ENCODE measurements at places on chromosomes 13 and 19. TPM values are rescaled to one million over a fixed set of nuclear protein-coding genes. Genes with fewer than 3 reads are reported as not detected.

SLC15A1 gene
- polyA plus RNA-seq = 0.10 TPM

BEST2 gene
- polyA plus RNA-seq = not detected

KLK5 gene
- 882 TPM for polyA plus RNA-seq

CDX2 gene
- not detected for polyA plus RNA-seq

SOX21 gene
- polyA plus RNA-seq = not detected

HCN2 gene
- 0.13 TPM for polyA plus RNA-seq

PSG6 gene
- 0.40 TPM for polyA plus RNA-seq

CLEC11A gene
- 1.2 TPM for polyA plus RNA-seq

TNFSF11 gene
- not detected for polyA plus RNA-seq

ZNF541 gene
- not detected for polyA plus RNA-seq

VSTM2B gene
- polyA plus RNA-seq = not detected

DPF1 gene
- 1.5 TPM for polyA plus RNA-seq

CRX gene
- polyA plus RNA-seq = not detected

ZNF682 gene
- polyA plus RNA-seq = 2.0 TPM

OR7C1 gene
- 0.09 TPM for polyA plus RNA-seq

ZNF837 gene
- 0.39 TPM for polyA plus RNA-seq

CEACAM4 gene
- not detected for polyA plus RNA-seq

Data from keratinocyte (primary cell).